ENCODE measurements at places on chromosomes 1 and 21.

DNA sequence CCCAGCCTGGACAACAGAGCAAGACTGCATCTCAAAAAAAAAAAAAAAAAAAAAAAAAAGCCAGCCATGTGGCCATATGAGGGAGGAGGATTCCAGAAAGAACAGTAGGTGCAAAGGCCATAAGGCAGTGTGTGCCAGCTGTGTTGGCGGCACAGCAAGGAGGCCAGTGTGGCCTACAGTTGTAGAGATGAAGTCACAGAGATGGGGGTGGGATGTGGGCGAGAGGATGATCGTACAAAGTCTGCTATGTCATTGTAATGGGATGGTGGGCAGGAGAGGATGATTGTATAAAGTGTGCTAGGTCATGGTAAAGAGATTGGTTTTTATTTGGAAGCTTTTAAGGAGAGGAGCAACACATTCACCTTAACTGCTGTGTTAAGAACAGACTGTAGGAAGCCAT lies 9.8 kb upstream of the CR1 start:
- no peak for DNase-seq

- no peak for DNase-seq
Measured at GRCh38 chr1:90850181-90850897, 133.2 kb upstream of the BARHL2 start.

DNA sequence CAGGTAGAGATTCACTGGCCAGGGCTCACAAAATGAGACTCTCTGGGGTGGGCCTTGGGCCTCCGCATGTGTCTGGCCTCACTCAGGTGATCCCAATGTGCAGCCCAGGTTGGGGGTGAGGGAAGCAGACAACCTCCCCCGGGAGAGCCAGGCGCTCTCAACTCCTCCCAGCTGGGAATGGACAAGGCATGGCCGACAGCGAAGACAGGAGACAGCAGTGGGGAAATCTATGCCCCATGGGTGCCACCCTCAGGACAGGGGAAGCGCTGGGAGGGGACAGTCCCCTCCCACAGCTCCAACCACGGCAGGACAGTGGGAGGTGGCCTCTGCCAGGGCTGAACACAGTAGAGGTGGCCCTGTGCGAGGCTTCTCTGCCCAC lies 47.7 kb downstream of the PRDM15 start:
- DNase-seq: no peak

GRCh38 chr1:59020151-59020997 lies 236.5 kb upstream of the JUN start:
- peak; percentile 64 for DNase-seq

All from T-helper 2 cell treated with Interferon-gamma antibody and Interleukin-4, amounts not matched to agents 5 μg/mL and 100 μg/mL, for 36 hours (primary cell).